Stimulated activated CD8-positive, alpha-beta memory T cell treated with anti-CD3 and anti-CD28 coated beads, Interleukin-7, amount 100 ng/mL, for 24 hours (primary cell): ENCODE measurements at places on chromosomes 4 and X.

GRCh38 chrX:15098505-15098904 lies 171.4 kb downstream of the ASB9 start:
- no peak for DNase-seq

DNA sequence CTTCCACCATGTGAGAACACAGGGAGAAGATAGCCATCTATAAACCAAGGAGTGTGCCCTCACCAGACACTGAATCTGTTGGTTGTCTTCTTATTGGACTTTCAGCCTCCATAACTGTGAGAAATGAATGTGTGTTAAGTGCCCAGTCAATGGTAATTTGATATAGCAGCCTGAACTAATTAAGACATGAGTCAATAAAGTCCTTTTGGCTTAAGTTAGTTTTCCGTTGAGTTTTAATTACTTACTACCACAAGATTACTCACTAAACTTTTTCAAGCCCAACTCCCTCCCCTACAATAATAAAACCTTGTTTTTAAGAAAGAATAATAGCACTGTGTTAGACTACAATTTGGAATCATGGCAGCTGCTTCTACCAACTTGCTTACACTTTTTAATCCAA lies 324.2 kb downstream of the PCDH19 start:
- no peak for DNase-seq

DNA sequence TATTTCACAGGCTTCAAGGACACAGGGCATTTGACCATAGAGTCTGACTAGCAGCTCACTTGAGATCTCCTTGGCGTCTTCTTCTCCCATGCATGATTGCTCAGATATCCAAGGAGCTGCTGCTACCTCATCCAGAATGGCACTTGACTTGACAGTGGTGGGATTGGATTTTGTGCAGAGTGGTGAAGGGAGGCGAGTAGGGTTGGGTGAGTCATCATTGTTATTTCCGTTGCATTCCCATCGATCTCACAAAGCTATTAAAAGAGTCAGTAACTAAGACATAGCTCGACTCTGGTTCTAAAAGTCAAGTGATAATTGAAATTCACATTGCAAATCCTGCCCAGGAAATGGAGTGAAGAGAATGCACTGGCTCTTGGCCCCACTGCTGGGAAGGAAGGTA lies 27.7 kb downstream of the NHSL2 start:
- no peak for DNase-seq

DNA sequence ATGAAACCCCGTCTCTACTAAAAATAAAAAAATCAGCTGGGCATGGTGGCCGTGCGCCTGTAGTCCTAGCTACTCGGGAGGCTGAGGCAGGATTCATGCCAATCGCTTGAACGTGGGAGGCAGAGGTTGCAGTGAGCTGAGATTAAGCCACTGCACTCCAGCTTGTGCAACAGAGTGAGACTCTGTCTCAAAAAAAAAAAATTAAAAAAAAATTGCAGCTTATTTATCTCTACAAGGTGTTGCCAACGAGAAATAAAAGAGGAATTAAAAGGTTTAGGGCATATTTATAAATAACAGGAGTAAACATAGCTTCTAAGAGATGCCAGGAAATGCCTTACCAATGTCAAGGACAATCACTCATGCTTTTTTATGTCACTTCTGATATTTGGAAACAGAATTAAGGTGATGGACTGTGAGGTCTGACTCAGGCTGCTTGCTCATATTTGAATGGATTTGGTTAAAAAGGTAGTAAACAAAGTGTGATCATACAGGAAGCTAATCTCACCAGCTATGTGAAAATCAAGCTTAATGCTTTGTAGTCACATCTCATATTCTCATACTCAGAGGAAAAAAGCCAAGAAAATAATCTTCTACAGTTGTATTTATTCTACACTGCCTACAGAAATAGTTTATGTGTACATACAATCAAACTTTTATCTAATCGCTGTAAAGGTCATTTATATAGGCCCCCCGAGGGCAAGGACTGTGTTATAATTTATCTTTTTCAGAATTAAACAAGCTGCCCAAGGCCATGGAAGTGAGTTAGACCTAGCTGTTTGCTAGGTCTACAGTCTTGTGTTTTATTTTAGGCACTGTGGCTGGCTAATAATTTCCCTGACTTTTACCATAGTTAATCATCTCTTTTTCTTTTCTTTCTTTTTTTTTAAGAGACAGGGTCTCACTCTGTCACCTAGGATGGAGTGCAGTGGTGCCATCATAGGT lies 61.1 kb upstream of the RBMX start:
- no peak for DNase-seq

DNA sequence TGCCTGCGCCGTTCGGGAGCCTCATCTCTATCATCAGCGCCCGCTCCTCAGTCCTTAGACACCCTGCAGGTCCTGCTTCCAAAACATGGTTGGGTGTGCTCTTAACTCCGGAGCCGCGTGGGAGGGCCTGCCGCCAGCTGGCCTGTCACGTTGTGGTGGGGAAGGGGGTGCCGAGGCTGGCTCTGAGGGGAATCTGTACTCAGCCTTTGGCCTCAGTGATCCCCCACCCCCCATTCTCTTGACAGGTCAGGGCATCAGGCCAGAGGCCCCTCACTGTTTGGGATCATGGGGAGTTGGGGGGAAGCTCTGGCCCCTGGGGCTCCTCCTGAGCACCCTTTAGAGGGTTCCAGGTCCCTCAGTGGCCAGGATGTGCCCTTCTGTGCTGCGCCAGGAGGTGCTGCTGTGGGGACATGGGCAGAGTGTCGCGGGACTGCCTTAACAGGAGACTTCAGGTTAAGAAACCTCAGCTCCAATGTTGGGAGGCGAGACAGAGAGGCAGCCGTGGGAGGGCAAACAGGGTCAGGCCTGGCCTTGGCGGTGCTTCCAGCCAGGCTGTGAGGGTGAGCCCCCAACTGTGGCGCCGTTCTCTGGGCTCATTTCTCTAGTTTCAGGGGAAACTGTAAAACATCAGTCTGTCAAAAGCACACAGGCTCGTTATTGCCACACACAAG lies 33.5 kb downstream of the TRMT44 start:
- no peak for DNase-seq

GRCh38 chr4:5996641-5997040 lies 21.6 kb downstream of the C4orf50 start:
- no peak for DNase-seq

- no peak for DNase-seq
Measured at GRCh38 chrX:106042296-106042695, 3.8 kb upstream of the SERPINA7 start.

DNA sequence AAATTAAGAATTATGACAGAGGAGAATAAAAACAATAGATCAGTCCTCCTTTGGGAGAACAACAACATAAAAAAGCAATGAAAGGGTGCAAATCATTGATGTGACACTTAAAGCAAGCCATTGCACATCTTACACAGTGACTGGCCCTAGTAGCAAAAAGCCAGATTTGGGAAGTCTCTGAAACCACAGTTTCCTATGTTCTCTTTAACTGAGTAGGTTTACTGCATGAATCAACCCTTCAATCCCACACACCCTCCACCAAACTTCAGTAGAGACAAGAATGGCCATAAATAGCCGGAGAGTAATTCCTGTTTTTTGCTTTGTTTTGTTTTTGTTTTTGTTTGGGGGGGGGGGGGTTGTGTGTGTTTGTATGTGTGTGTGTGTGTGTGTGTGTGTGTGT lies 180.8 kb downstream of the VEGFC start:
- DNase-seq = no peak

- DNase-seq = no peak
Measured at GRCh38 chr4:150136036-150136435, 57.8 kb downstream of the DCLK2 start.

DNA sequence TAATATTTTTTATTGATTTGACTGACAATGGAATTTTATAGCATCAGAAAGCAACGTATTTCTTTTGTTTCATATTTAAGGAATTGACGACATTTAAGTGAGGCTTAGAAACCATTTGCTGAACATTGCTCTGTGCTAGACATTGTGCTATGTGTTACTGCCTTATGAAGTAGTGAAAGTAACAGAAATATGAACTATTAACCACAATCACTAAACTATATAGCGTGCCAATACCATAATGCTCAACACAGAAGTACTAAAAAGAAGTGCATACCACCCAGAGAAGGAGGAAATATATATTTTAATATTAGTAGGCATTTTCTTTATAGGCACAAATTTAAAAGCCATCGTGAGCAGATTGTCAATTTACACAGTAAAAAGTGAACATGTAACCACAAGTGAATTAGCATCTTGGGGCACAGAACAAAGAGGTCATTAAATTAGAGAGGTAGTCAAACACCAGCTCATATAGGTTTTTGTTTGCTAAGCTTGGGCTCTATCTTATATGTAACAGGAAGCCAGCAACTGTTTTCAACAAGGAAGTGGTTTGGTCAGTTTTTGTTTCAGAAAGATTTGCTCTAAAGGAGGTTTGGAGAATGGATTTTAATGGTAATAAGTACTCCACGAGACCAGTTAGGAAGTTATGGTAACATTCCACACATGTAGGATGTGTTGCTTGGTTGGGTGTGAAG lies 270.7 kb downstream of the GRXCR1 start:
- DNase-seq = no peak

GRCh38 chrX:107675823-107676555 lies 47.7 kb downstream of the PRPS1 start:
- DNase-seq = no peak
